ENCODE measurements at places on chromosomes 5 and 9.

DNA sequence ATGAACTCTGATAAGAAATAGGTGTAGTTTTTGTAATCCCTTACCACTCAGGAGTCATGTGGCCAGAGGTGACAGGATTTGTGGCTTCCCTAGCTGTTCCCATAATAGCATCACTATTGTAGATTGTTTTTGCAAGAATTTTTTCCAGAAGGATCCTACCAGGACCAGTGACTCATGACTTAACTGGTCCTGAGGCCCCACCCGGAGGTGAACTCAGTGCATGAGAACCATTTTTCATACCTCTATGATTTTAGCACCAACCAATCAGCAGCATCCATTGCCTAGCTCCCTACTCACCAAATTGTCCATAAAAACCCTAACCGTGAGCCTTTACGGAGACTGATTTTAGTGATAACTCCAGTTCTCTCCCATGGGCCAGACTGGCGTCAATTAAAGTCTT is 484.8 kb downstream of the PSAT1 start:
- DNase-seq, result no peak

- no peak for DNase-seq
Measured at GRCh38 chr9:84796404-84796803, 126.9 kb downstream of the NTRK2 start.

GRCh38 chr5:88872971-88873370 is 10.0 kb downstream of the MEF2C start:
- no peak for DNase-seq

- DNase-seq, result no peak
Measured at GRCh38 chr5:178403956-178404600, 171.5 kb upstream of the PHYKPL start.
